ENCODE measurements at places on chromosomes 5 and 9.

GRCh38 chr5:62144401-62145022 lies 161.5 kb upstream of the KIF2A start:
- no peak for DNase-seq

- no peak for DNase-seq
These were observed 5.9 kb downstream of the ABCA2 start for GRCh38 chr9:137021979-137022661.

DNA sequence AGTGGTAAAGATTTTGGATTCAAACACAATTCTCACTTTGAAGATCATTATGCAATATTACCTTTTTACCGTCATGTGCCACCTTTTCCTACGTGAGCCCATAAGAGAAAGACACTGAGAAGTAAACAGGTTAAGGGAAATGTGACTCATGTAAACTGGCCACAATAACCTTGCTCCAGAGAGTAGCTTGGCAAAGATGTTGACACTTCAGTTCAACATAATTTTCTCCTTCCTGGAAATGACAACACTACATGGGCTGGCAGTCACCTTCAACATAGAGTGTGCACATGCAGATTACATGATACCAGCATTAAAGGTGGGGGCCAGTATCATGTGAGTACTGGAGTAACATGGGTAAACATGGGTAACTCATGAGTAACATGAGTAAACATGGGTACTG lies 141.9 kb downstream of the CDK5RAP2 start:
- no peak for DNase-seq

- DNase-seq = no peak
These were observed 49.9 kb downstream of the CDO1 start for GRCh38 chr5:115766608-115767007.

GRCh38 chr9:76451234-76451633 lies 7.7 kb upstream of the GCNT1 start:
- no peak for DNase-seq

- DNase-seq = no peak
These were observed 182.3 kb downstream of the C9orf152 start for GRCh38 chr9:110025551-110026170.

DNA sequence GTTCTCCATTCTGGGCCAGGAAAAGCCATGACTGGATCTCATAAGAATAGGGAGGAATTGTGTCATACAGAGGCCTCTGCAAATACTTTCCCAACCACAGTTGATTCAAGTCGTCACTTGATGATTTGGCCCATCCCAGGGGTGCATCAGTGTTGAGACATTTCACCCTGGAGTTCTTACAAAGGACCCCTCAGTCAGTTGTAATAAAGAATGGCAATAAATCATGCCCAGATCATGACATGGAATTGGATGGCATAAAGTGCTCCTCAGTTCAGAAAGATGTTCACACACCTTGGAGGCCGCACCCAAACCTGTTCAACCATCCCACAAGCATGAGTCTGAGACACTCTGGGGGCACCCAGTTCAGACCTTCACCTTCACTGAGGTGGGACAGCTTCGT lies 168.1 kb downstream of the NR3C1 start:
- peak; percentile 70 for DNase-seq

- no peak for DNase-seq
These were observed 83.2 kb upstream of the TAS2R1 start for GRCh38 chr5:9713356-9713755.

- no peak for DNase-seq
These were observed 89.4 kb downstream of the UHRF2 start for GRCh38 chr9:6502399-6502798.

GRCh38 chr5:179833056-179833708 lies 12.5 kb downstream of the SQSTM1 start:
- DNase-seq = no peak

DNA sequence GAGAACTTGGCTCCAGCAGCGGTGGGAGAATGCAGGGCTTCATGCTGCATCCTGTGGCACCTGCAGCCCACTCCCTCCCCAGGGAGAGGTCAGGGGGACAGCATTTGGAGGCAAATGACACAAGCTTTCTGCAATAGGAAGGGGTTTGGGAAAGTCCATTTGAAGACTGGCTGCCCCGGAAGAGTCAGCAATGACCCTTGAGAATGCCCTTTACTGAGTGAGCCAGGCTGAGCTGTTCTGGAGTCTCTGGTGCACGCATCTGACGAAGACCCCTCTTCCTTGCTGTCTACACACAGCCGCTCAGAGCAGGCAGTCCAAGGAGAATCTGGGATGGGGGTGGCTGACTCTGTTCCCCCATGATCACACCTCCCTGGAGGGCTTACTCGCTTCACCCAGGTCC lies 5.5 kb upstream of the NXNL2 start:
- no peak for DNase-seq

DNA sequence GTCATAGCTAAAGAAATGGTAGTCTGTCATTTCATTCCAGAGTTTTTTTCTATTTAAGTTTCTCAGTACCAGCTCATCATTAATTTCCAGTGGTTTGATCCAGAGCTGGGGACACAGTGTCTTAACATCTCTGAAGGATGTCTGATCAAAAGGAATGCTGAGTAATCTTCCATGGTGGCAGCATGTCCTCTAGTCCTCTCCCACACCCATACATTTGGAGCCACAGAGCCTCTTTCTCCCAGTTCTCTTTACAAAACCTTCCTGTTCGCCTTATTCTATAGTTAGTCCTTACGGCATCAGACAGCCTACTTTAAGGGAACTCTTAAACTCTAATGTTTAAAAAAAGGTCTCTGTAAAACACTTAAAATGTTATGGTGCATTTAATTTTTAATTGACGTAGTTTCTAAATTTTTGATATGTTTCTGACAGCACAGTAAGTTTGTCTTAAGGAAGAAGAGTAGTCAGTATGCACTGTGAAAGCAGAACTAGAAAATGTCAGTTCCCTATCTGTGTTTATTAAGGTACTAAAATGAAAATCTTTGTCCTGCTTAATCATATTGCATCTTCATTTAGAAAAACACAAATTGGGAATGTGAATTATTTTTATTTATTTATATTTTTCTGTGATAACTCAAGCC lies 96.8 kb downstream of the INIP start:
- no peak for DNase-seq

DNA sequence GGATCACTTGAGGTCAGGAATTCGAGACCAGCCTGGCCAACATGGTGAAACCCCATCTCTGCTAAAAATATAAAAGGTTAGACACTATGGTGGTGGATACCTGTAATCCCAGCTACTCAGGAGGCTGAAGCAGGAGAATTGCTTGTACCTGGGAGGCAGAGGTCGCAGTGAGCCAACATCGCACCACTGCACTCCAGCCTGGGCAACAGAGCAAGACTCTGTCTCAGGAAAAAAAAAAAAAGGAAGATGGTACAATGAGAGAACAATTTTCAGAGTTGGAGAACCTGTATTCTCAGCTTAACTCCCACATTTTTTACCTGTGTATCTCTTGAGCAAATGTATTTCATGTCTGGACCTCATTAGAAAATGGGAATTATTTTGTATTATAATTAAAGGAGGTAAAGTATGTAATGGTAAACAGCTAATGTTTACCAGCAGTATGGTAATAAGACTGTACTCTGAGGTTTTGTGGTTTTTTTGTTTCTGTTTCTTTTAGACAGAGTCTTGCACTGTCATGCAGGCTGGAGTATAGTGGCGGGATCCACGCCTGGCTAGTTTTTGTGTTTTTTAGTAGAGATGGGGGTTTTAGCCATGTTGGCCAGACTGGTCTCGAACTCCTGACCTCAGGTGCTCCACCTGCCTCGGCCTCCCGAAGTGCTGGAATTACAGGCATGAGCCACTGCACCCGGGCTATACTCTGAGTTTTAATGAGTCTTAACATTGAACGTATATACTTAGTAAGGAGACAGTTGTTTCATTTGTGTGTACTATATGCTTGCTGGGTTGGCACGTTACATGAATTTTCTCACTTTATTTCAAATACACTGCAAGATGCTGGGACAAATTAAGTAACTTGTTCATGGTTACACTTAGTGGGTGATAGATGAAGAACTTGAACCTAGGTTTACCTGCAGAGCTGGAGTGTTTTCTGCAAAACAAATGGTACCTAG lies 16.2 kb downstream of the UHRF2 start:
- no peak for DNase-seq

GRCh38 chr5:7385681-7386080 lies 10.3 kb upstream of the ADCY2 start:
- DNase-seq = no peak

- DNase-seq = no peak
These were observed 76.2 kb upstream of the NEURL1B start for GRCh38 chr5:172564883-172565282.

DNA sequence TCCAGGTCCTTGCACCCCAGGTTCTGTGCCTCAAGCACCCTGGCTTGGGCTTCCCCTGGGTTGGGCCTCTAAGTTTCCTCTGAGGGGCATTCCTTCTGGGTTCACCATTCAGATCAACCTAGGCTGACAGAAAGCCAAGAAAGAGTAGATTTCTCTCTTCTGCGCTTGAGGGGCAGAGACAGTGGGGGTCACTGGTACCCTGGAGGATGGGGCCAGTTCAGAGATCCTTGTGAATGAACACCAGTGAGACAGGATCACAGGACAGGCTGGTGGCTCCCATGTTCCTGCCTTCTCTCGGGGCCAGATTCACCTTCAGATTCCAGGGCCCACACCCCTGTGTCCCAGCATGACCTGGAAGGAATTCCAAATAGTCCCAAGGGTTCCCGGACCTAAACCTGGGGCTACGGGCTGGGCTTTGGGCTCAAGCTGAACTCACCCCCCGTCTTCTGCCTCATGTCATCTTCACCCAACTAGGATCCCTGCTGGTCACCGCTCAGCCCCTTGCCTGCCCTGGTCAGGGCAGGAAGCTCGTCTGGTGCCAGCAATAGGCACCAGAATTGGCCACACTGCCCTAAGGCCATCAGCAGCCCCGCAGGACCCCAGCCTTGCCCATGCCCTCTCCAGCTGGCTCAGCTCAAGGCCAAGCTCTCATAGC lies 91.8 kb upstream of the MVB12B start:
- no peak for DNase-seq

DNA sequence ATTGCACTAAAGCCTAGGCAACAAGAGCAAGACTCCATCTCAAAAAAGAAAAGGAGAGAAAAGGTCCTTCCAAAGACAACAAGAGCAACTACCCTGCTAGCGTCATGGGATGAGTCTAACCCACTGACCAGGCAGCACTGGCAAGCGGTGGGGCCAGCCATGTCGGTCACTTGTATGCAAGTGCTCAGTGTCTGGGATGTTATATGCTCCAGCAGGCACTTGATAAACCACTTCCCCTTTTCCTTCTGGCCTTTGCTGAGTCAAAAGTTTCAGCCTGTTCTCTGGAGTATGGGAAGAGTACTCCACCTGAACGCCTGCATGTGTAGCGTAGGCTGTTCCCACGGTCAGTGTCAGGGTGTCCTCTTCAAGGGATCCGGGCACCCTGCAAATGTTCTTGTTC lies 9.2 kb upstream of the MXD3 start:
- DNase-seq = no peak

DNA sequence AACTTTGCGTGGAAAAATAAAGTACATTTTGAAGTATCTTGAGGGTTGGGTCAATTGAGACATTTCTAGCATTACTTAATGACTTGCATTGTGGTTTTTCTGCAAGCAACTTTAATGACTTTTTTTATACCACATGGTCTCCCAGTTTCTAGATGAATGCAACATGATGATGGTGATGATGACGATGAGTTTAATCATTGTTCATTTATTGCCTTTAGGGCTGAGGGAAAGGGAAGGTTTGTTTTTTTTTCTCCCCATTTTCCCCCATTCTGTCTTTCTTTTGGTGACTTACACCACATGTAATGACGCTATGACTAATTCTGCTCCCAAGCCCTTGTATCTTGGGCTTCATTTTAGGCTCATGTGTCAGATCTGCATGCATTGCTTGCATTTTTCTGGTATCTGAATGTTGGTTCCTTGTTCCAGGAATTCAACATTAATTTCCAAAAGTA lies 57.7 kb upstream of the NXNL2 start:
- peak; percentile 99 for DNase-seq

DNA sequence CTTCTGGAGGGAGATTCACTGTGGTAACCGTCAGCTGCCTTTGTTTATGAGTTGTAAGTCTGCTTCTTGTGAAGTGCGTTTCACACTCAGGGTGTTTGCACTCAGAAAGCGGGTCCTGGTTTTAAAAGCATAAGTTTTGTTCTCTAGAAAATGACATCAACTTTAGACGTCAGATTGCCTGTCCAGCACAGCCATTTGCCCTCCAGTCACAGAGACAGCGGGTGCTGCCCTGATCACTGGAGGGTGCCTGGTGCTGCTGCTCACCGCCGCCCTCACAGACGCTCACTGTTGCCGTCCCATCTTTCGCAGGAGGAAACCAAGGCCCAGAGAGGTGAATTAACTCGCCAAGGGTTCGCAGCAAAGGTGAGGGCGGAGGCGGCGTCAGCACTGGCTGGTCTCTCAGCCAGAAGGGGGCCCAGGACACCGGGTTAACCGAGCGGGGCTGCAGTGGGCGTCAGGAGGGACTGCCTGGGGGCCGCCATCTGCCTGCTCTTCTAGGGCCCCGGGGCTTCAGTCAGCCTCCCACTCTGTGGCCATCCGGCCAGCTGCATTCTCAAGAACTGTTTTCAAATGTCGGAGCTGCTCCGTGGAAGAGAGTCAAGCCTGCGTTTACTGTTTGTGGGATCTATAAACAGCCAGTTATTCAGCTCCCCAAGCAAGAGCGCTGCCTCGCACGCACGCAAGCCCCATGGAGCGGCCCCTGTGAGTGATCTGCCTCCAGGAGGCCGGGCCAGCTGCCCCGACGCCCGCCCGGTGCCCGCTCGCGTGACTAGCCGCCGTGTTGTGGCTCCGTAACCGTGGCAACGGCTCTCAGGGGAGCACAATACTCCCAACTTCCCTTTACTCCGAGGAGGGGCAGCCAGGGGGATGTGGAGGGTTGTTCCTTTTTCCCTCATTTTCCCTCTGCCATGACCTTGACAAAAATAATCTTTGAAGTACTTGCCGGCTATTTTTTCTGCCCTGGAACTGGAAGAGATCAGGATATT lies 43.4 kb upstream of the EXOC3 start:
- peak; percentile 88 for DNase-seq

DNA sequence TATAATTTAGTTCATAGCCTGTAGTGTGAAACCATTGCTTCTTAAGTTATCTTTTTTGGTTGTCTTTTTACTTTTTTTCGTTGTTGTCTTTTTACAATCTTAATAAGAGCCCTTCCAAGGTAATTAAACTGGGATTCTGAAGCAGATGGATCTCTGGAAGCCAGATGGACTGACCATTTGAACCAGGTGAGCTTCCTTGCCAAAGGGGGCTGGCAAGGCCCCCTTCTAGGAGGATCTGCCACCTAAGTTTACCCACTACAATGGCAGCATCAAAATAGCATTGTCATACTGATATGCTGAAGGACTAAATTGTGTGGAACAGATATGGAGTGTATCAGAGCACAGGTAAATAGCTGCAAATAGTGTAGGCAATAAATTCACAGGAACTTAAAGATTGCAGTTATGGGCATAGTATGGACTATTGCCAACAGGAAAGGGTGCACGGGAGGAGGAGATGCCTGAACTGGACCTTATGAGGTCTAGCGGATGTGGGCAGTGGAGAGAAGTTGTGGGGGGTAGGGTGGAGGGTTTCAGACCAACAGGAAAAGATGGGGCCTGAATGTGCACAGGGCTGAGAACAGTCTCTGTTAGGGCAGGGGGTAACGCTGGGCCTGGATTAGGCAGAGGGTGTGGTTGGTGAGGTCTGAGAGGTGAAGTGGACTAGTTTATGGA lies 61.5 kb upstream of the CTXN3 start:
- no peak for DNase-seq

Measured in AG04449 (cell line).